ENCODE measurements at places on chromosomes 1 and 21.

GRCh38 chr1:184114818-184115398, 63.4 kb downstream of the TSEN15 start:
- DNase-seq: no peak

DNA sequence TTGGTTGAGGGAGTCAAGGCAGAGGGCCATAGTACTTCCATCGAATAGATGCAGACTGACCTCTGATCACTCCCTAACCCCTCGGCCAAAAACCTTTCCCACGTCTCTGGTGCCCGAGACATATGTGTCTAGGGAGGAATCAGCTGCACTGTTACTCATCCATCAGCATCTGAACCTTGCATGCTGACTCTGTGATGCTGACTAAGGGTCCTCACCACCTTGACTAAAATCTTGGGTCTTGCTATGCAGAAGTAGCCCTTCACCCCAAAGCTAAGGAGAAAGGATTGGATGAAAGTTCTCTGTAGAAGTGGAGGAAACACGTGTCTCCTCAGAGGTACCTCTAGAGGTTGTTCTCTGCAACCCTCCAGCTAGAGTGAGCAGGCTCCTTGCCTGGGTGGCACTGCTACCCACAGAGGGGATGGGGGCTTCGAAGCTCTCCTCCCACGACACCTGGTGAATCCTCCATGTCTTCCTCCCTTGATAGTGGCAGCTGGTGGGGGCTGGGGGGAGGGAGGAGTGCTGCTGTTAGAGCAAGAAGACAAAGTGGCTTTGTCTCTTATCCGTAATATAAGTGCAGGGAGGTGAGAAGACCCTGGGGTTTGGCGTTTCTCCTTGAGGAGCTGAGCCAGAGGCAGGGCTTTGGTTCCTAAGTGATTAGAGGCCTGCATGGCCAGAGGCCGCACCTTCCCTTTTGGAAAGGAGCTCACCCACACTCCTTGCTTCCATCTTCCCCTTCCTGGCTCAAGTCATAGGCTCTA, 45.1 kb downstream of the ATP2B4 start:
- DNase-seq: no peak

DNA sequence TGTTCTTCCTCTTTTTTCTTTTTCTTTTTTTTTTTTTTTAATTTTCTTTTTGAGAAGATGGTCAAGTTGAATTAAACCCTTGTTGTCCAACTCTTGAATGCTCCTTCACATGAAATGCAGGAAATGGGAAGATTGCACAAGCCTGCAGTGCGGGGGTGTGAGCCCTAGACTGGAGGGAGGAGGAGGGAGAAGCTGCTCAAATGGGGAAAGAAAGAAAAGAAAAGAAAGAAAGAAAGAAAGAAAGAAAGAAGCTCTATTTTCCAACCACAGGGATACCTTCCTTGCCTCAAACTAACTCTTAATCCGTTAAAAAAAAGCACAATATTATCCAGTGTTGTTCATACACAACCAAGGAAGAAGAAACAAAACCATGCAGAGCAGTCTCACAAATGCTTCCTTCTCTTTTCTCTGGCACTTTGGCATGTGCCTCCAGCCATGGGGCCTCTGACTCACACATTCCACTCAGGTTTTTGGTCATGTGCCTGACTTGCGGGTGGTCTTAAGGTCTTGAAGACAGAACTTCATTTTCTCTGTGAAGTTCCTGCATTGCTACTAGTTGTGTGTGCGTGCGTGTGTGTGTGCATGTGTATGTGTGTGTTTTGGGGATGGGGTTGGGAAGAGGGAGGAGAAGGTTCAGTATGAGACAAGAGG, 276.1 kb downstream of the RPS6KC1 start:
- DNase-seq: no peak

DNA sequence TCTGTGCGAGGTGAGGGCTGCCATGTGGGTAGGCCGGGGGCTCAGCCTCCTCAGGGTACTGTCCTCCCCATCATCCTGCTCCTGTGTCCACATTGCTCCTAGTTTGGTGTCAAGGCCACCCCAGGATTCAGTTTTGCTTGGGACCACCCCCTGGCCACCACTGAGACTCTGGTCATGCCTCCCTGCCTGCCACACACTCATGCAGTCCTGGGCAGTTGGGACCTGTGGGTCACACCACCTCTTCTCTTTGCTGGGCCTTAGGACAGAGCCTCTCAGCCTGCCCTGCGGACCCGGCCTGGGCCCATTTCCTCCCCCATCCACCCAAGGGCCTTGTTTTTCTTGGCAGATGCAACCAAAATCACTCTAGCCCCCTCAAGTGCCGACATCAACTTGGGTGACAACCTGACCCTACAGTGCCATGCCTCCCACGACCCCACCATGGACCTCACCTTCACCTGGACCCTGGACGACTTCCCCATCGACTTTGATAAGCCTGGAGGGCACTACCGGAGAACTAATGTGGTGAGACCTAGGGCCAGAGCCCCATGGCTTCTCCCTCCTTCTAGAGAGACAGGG, 19.4 kb downstream of the TMEM81 start:
- DNase-seq: no peak

DNA sequence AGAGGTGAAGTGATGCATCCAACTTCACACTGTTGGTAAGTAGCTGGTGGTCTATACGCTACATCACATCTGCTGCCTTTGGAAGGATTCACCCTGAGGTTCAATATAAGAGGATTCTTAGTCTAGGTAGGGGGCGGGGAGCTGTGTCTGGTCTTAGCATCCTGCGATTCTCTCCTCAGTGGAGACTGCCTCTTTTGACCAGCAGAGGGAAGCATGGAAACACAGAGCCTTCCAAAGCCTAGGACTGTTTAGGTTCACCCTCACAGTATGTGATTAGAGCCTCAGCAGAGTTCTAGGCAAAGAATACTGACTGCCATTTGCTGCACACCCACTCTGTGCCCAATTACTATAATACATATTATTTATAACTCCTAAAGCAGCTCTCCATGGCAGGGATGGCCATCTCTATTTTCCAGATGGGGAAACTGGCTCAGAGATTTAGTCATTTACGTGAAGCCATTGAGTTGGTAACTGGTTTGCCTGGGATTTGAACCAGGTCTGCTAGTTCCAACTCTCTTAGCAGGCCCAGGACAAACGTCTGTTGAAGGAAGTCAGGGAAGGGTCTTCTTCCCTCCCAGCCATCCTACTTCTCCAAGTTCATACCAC, 28.9 kb upstream of the EFCAB14 start:
- DNase-seq: no peak

DNA sequence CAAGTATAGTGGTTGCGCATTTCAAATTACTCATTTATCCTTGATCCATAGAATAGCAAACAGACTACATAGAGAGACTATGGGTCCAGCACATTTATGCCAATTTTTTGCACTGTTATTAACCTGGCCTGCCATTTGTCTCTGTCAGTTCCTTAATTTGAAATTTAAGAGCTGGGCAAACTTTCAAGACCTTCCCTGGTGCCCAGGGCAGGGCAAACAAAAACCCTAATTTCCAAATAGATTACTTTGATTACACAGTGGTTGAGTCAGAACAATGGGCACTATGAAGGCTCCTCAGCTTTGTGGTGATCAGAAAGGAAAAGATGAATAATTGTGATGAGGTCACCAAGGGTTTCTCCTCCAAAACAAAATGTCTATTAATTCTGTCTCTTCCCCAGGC, 80.6 kb downstream of the TNFSF18 start:
- DNase-seq: no peak

Data from stimulated activated CD8-positive, alpha-beta memory T cell treated with anti-CD3 and anti-CD28 coated beads, Interleukin-15, amount 100 ng/mL, for 1 hour (primary cell).